ENCODE measurements at places on chromosomes 11 and 22. TPM values are rescaled to one million over a fixed set of nuclear protein-coding genes. Genes with fewer than 3 reads are reported as not detected.

Gene APOC3
- total RNA-seq: not detected

DNA sequence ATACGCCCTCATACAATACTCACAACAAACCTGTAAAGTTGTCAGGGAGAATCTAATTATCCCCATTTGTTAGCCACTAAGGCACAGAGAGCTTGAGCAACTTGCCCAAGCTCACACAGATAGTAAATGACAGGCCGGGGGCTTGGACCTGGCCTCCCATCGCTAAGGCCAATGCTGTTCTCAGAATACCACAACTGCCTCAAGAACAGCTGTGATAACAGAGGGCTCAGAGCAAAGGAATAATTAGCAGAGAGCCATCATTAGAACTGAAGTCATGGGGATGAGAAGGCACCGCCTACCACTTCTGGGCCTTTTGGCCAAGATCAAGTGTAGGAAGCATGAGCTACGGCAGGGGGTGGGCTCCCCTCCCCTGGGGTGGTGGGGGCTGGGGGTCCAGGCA lies 98.6 kb downstream of the FEZ1 start:
- no peak for DNase-seq
- H3K36me3 ChIP-seq: no peaks in the 10 kb centered on the region
- peaks cover 95% of the 10 kb centered on the region for H3K27me3 ChIP-seq
- no peaks in the 10 kb centered on the region for H3K4me1 ChIP-seq
- H3K27ac ChIP-seq: no peak overlapping the region
- no peak overlapping the region for H3K4me3 ChIP-seq

Gene ARHGEF17
- 62.1 TPM for total RNA-seq

DNA sequence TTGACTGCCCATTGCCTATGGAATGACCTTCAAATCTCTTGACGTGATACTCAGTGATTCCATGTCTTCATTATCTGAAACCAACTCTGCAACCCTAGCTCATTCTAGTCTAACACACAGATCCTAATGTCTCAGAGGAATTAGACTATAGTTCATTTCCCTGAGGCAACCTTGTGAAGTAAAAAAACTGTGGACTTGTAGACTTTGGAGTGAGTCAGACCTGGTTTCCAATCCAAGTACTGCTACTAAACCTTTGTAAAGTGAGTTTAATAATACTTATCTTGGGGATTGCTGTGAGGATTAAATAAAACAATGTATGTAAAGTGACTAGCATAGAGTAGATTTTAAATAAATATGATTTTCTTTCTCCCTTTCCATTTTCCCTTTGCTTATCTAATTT lies 226.1 kb downstream of the BLID start:
- no peaks in the 10 kb centered on the region for H3K36me3 ChIP-seq
- H3K27me3 ChIP-seq: no peaks in the 10 kb centered on the region
- peak; percentile 42 for DNase-seq
- no peak overlapping the region for H3K4me3 ChIP-seq

DNA sequence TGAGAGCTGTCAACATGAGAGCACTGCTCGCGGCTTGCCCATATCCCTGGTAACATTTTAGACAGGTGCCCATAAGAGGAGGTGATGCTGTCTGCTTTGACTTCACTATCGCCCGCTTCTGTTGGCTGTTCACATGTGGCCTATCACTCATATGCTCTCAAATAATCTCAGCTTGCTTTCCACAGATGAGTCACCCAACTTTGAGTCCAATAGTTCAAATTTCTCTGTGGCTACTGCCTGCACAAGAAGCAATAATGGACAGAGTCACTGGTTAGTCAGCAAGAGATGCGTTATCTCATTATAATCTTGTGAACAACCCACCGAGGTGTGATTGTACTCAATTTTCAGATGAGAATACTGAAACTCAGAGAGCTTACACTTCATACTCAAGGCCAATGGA lies 1714.1 kb downstream of the LRRC4C start:
- no peak for DNase-seq
- H3K27me3 ChIP-seq: no peaks in the 10 kb centered on the region
- no peak overlapping the region for H3K4me3 ChIP-seq
- no peaks in the 10 kb centered on the region for H3K36me3 ChIP-seq
